Thoracic aorta (tissue), 2 donors: ENCODE measurements at places on chromosomes 12 and 14.

- no peak for DNase-seq
These were observed 206.5 kb downstream of the SSPN start for GRCh38 chr12:26401874-26402273.

DNA sequence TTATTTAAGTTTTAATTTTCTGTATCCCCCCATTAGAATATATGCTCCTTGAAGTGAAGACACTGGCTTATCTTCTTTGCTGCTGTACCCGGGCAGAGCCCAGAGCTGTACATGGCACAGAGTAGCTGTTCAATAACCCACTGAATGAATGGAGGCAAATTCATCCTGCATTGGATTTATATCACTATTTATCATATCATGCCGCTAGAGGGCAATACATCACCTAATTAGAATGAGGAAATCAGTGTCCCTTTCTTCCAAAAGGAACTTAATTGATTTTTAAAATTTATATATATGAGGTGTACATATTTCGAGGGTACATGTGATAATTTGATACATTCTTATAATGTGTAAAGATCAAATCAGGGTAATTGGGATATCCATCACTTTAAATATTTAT lies 89.2 kb upstream of the TMEM260 start:
- DNase-seq: no peak

GRCh38 chr12:129483111-129483893 lies 420.5 kb downstream of the TMEM132D start:
- no peak for DNase-seq

GRCh38 chr14:87282266-87282665 lies 710.7 kb downstream of the GALC start:
- no peak for DNase-seq

DNA sequence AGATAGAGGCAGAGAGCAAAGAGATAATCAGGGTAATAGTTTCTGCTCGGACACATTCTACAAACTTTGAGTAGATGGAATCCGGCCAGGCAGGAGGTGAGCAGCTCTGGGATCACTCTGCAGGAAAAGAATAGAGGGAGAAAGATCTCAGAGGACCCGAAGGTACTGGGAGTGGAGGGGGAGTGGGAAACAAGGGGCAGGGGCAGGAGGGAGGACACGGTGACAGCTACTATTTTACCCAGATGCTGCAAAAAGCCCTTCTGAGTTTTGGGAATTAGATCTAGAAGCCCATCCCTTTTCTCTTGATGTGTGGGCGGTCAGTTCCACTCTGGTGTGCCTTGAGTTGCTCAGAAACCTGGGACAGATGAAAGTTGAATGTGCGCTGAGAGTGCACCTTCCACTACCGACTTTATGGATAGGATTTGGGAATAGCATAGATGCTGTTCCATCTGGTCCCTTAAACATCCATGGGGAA lies 556 bp downstream of the GPRC5A start:
- DNase-seq: no peak

- DNase-seq: peak; percentile 43
These were observed 11.8 kb downstream of the PDE1B start for GRCh38 chr12:54561164-54561563.
